ENCODE measurements at places on chromosomes 4 and X. TPM values are rescaled to one million over a fixed set of nuclear protein-coding genes. Genes with fewer than 3 reads are reported as not detected.

- H3K4me1 ChIP-seq = no peaks in the 10 kb centered on the region
- H3K27me3 ChIP-seq = no peaks in the 10 kb centered on the region
- no peaks in the 10 kb centered on the region for H3K36me3 ChIP-seq
- no peak for DNase-seq
These were observed 20.7 kb downstream of the HHIP start for GRCh38 chr4:144666539-144667175.

GRCh38 chr4:3416821-3417221 lies 24.9 kb upstream of the HGFAC start:
- no peak overlapping the region for H3K4me3 ChIP-seq
- peaks cover 30% of the 10 kb centered on the region for H3K36me3 ChIP-seq
- peak; percentile 18 for DNase-seq

- no peak overlapping the region for H3K27ac ChIP-seq
- H3K4me1 ChIP-seq = no peaks in the 10 kb centered on the region
- H3K36me3 ChIP-seq = no peaks in the 10 kb centered on the region
These were observed 142.5 kb upstream of the TTC29 start for GRCh38 chr4:147088146-147088545.

- H3K27ac ChIP-seq = no peak overlapping the region
- no peaks in the 10 kb centered on the region for H3K4me1 ChIP-seq
- H3K27me3 ChIP-seq = no peaks in the 10 kb centered on the region
- H3K36me3 ChIP-seq = no peaks in the 10 kb centered on the region
- H3K4me3 ChIP-seq = no peak overlapping the region
These were observed 113.5 kb downstream of the PHF8 start for GRCh38 chrX:53930515-53931380.

GRCh38 chrX:154540897-154541535 lies 5.6 kb downstream of the G6PD start:
- peaks cover 16% of the 10 kb centered on the region for H3K4me1 ChIP-seq
- no peaks in the 10 kb centered on the region for H3K27me3 ChIP-seq
- no peak for DNase-seq
- H3K4me3 ChIP-seq = no peak overlapping the region
- peak overlapping the region; percentile 79 for H3K27ac ChIP-seq
- H3K36me3 ChIP-seq = no peaks in the 10 kb centered on the region

GRCh38 chr4:177267911-177268310 lies 41.8 kb upstream of the NEIL3 start:
- H3K4me1 ChIP-seq = no peaks in the 10 kb centered on the region
- H3K36me3 ChIP-seq = no peaks in the 10 kb centered on the region
- H3K27ac ChIP-seq = no peak overlapping the region
- no peak overlapping the region for H3K4me3 ChIP-seq
- DNase-seq = no peak
- no peaks in the 10 kb centered on the region for H3K27me3 ChIP-seq

GRCh38 chrX:108310506-108310905 lies 127.7 kb downstream of the COL4A6 start:
- H3K27me3 ChIP-seq = no peaks in the 10 kb centered on the region
- no peaks in the 10 kb centered on the region for H3K4me1 ChIP-seq
- no peak for DNase-seq
- H3K36me3 ChIP-seq = no peaks in the 10 kb centered on the region
- H3K4me3 ChIP-seq = no peak overlapping the region

DNA sequence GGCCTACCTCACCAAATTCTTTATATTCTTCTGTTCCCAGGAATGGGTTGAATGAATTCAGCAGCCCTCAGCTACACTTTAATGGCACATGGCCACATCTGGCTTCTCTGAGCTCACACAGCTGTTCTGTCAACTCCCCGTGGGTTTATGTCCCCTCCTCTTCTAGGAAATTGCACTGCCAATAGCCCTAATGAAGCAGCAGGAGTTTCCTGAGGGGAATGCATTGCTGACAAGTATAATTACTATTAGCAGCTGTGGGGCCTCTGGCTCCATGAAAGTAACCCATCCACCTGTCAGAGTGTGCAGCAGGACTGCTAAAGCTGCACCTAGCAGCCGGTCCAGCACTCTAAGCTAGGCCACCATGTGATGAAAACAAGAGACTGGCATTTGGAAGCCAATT lies 50.3 kb downstream of the FTHL17 start:
- no peak overlapping the region for H3K4me3 ChIP-seq
- DNase-seq = no peak
- H3K27me3 ChIP-seq = no peaks in the 10 kb centered on the region
- H3K27ac ChIP-seq = no peak overlapping the region

- no peak overlapping the region for H3K27ac ChIP-seq
- H3K4me1 ChIP-seq = no peaks in the 10 kb centered on the region
- H3K4me3 ChIP-seq = no peak overlapping the region
- H3K27me3 ChIP-seq = peaks cover 3% of the 10 kb centered on the region
- H3K36me3 ChIP-seq = no peaks in the 10 kb centered on the region
- DNase-seq = no peak
These were observed 96.9 kb downstream of the CLNK start for GRCh38 chr4:10587697-10588096.

DNA sequence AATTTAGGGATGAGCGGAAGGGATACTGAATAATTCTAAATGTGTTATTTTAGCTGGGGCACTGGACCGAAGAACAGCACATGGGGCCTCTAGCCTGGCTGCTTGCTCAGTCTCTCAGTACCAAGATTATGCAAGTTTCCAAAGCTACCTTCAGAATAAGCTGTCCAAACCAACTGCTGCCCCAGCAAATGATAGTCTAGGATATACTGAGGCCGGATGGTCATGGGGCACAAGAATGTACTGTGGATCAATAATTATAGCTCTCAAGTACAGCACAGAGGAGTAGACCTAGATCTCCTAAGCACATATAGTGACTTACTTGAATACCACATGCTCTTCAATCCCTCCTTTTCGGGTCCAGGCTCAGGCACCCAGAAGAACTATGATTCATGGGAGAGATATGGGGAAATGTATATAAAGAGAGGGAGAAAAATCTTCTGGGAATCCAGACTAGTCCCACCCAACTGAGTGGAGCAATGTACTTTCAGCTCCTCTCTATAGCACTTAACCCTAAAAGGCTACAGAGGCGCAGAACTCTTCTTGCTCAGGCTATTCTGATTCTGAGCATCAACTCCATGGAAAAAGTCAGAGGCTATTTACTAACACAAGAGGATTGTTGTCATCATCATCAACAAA lies 160.3 kb upstream of the GPC4 start:
- no peaks in the 10 kb centered on the region for H3K36me3 ChIP-seq
- no peak overlapping the region for H3K27ac ChIP-seq
- no peaks in the 10 kb centered on the region for H3K4me1 ChIP-seq
- peaks cover 13% of the 10 kb centered on the region for H3K27me3 ChIP-seq
- H3K4me3 ChIP-seq = no peak overlapping the region

SPANXA2 gene
- not detected for total RNA-seq

MAGEA2B gene
- total RNA-seq = not detected

FAT4 gene
- total RNA-seq = 6.9 TPM

EREG gene
- not detected for total RNA-seq

FRMD7 gene
- total RNA-seq = not detected

ELMOD2 gene
- total RNA-seq = 19.6 TPM

GAGE12H gene
- not detected for total RNA-seq

SPIN2A gene
- 0.25 TPM for total RNA-seq

FABP2 gene
- total RNA-seq = not detected
